ENCODE measurements at places on chromosomes 16 and 17. TPM values are rescaled to one million over a fixed set of nuclear protein-coding genes. Genes with fewer than 3 reads are reported as not detected.
A peak's percentile ranks its signal among the peaks of the same experiment; 100 is the strongest.

- H3K36me3 ChIP-seq: no peaks in the 10 kb centered on the region
- no peaks in the 10 kb centered on the region for H3K4me1 ChIP-seq
- no peak overlapping the region for H3K27ac ChIP-seq
- H3K4me3 ChIP-seq: no peak overlapping the region
- no peaks in the 10 kb centered on the region for H3K27me3 ChIP-seq
These were observed 3.5 kb downstream of the MYO15B start for GRCh38 chr17:75590849-75591721.

DNA sequence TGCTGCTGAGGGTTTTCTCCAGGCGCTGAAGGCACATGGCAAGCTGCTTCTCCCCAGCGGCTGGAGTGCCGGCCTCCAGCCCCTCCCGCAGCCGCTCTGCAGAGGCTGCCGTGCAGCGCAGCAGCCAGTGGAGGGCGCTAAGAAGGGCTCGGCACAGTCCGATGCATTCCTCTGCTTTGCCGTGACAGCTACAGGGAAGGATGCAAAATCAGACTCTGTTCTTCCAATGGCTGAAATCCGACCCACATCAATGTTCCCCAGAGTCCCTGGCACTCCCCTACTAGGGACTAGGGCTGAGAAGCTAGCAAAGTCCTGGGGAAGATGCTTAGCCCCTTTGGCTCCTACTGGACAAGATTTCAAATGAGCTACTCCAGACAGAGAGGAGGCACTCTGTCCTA, 19.0 kb downstream of the MED24 start:
- no peak overlapping the region for H3K4me3 ChIP-seq
- H3K4me1 ChIP-seq: no peaks in the 10 kb centered on the region
- DNase-seq: no peak
- H3K27ac ChIP-seq: no peak overlapping the region

DNA sequence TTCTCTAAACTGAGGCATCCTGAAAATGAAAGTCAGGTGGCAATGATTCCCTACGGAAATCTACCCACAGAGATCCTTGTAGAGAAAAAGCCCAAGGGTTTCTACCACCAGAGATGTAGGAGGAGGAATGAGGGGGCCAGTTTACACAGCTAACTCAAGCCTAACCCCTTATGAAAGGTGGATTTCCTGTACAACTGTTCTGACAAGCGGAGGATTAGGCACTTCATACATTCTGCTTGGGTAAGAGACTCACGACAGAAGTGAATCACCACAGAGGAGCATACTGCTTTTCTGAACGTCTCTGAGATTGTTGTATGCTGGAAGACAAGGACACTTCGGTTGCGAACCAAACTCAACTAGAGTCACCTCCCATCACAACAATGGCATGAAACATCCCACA, 72.7 kb downstream of the SMG6 start:
- H3K4me3 ChIP-seq: no peak overlapping the region
- no peak overlapping the region for H3K27ac ChIP-seq
- H3K27me3 ChIP-seq: no peaks in the 10 kb centered on the region
- H3K36me3 ChIP-seq: peaks cover 6% of the 10 kb centered on the region
- peaks cover 27% of the 10 kb centered on the region for H3K4me1 ChIP-seq

VTN gene
- not detected for total RNA-seq

GRCh38 chr17:39564211-39564848, 43.4 kb downstream of the NEUROD2 start:
- H3K27me3 ChIP-seq: no peaks in the 10 kb centered on the region
- no peaks in the 10 kb centered on the region for H3K4me1 ChIP-seq
- H3K27ac ChIP-seq: no peak overlapping the region
- DNase-seq: no peak

GRCh38 chr16:85433477-85433876, 179.6 kb upstream of the GSE1 start:
- DNase-seq: no peak
- H3K36me3 ChIP-seq: no peaks in the 10 kb centered on the region
- H3K4me3 ChIP-seq: no peak overlapping the region

GRCh38 chr17:75240394-75241142, 20.8 kb downstream of the GGA3 start:
- peak overlapping the region; percentile 58 for H3K27ac ChIP-seq
- H3K4me1 ChIP-seq: peaks cover 52% of the 10 kb centered on the region
- H3K36me3 ChIP-seq: peaks cover 65% of the 10 kb centered on the region
- peak; percentile 55 for DNase-seq
- H3K4me3 ChIP-seq: no peak overlapping the region
- H3K27me3 ChIP-seq: no peaks in the 10 kb centered on the region

DNA sequence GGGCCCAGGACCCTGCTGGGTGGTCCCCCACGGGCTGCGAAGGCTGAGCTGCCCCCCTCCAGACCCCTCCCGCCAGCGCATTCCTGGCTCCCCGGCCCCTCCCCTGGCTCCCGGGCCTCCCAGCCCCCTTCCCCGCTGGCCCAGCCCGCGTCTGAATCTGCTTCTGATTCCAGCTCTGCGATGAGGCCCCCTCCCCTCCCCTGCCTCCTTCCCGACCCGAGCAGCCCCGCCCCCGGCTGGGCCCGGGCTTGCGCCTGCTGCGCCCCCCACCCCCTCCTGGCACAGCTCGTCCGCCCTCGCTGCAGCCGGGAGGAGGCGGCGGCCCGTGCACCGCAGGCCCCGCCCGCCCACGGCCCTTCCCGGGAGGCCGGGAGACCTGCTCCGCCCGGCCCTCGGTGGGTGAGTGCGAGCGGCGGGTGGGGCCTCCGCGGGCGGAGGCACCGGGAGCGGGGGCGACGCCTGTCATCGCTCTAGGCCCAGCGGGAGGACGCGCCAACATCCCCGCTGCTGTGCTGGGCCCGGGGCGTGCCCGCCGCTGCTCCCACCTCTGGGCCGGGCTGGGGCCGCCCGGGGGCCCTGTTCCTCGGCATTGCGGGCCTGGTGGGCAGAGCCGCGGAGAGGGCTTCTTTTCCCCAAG, at the start of gene NTN3:
NTN3 (plus strand) TSS at position 282 of the 637 bp plus-strand sequence. CDS start 405 bp downstream, outside the sequence.
- no peak within 1 kb of the TSS for H3K27ac ChIP-seq
- peaks cover 32% of the 10 kb centered on the region for H3K27me3 ChIP-seq
- no peak for DNase-seq
- peaks cover 23% of the 10 kb centered on the region for H3K4me1 ChIP-seq
- H3K36me3 ChIP-seq: no peaks in the 10 kb centered on the region

DNA sequence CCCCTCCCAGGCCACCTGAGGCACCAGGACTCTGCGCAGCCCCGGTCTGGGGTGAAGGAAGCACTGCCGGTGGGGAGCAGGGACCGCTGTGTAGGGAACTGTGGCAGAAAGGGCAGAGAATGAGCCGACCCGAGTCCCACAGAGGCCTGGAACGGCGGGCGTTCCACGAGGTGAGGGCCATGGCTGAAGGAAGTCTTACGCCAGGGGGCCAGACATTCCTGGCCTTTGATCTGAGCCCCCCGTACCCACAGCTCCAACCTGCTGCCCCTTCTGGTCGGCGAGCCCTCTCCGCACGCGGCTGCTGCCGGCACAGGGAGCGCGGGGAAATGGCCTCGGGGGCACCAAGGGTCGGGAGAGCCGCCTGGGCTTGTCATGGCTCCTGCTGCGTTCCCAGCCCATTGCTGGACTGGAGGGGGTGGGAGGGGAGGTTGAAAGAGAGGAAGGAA, 1.4 kb upstream of the WNT3 start:
- H3K27me3 ChIP-seq: peaks cover 61% of the 10 kb centered on the region
- H3K4me3 ChIP-seq: no peak overlapping the region
- DNase-seq: no peak
- peaks cover 15% of the 10 kb centered on the region for H3K4me1 ChIP-seq
- H3K27ac ChIP-seq: no peak overlapping the region
- no peaks in the 10 kb centered on the region for H3K36me3 ChIP-seq

DNA sequence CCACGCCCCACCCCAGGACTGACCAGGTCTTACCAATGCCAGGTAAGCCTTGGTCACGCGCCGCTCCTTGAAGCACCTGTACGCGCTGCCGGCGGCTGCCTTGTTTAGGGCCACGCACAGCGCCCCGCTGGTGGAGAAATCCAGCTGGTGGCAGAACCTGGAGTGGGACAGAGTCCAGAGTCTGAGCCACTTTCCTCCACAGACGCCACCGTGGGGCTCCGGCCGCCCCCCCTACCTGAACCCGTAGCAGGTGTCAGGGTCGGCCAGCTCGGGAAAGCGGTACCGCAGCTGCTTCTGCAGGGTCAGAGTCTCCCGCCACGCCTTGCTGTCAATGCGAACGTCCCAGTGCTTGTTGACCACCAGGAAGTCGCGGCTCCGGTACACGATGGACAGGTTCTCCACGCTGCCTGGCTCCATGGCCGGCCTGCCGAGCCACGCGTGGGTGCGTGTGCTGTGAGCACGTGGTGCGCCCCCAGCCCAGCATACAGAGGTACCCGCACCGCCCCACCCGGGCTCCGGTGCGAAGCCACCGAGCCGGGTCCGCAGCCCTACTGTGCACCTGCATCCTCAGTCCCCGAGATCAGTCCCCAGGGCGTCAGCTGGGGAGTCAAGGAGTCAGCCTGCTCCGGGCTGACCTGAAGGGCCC, 737 bp downstream of the RPUSD1 start:
- H3K4me3 ChIP-seq: peak overlapping the region; percentile 87
- no peak for DNase-seq
- H3K4me1 ChIP-seq: peaks cover 5% of the 10 kb centered on the region

DNA sequence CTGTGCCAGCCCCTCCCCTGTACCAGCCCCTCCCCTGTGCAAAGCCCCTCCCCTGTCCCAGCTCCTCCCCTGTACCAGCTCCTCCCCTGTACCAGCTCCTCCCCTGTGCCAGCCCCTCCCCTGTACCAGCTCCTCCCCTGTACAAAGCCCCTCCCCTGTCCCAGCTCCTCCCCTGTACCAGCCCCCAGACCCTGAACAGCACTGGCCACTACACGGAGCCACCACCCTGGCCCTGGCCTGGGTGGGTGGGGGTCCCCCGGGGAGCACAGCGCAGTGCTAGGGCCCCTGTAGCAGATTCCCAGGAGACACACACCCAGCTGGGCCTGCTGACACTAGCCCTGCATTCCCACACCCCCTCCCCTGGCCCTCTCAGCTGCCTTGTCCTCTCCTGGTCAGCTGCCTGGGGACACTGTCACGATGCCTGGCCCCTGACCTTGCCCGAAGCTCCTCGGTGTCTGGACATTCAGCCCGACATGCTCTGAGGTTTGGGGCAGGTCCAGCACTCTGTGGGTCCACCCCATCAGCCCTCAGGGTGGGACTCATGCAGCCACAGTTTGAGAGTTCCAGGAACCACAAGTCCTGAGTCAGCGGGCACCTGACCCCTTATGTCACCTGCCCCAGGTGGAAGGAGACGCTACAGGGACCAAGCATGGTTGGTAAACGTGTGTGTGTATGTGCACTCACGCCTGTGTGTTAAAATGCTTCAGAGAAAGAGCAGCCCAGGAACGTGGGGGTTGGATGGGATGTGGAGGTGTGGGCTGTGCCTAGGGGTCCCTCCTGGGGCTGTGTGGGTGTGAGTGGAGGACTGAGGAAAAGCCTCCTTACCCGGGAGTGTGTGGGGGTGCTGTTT, 114.2 kb downstream of the METRNL start:
- no peaks in the 10 kb centered on the region for H3K36me3 ChIP-seq
- H3K27ac ChIP-seq: peak overlapping the region; percentile 51
- H3K4me1 ChIP-seq: peaks cover 12% of the 10 kb centered on the region
- H3K27me3 ChIP-seq: no peaks in the 10 kb centered on the region
- peak; percentile 50 for DNase-seq

DNA sequence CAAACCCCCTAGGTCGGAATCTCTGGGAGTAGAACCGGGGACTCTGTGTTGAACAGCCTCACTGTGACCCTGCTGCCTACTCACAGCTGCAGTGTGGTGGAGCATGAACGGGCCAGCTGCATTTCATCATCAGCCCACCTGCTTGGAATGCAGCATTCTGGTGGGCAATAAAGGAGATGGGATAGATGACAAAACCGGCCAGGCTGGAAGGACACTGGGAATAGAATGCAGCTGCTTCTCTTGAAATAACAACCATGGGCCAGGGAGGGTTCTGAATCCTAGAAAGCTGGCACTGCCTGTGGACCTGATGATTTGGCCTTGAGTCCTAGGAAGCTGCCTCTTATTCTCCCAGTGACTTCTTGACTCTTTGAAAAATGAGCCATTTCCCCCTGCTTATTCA, 23.5 kb downstream of the CFAP97D1 start:
- H3K4me3 ChIP-seq: no peak overlapping the region
- no peaks in the 10 kb centered on the region for H3K36me3 ChIP-seq
- no peak overlapping the region for H3K27ac ChIP-seq
- H3K27me3 ChIP-seq: peaks cover 23% of the 10 kb centered on the region

SLC5A11 gene
- total RNA-seq: not detected

CRHR1 gene
- not detected for total RNA-seq

DNA sequence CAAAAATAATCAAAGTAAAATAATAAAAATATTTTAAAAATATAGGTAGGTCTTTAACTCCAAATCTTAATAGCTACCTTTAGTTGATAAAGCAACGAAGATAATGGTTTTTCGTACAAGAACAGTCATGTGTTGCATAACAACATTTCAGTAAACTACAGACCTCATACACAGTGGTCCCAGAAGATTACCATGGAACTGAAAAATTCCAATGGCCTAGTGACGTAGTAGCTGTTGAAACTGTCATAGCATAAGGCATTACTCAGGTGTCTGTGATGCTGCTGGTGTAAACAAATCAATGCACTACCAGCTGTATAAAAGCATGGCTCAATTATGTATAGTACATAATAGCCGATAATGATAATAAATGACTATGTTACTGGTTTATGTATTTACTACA, 43.9 kb downstream of the CREBBP start:
- no peak for DNase-seq
- H3K4me3 ChIP-seq: no peak overlapping the region
- H3K27ac ChIP-seq: no peak overlapping the region
- no peaks in the 10 kb centered on the region for H3K27me3 ChIP-seq
- H3K4me1 ChIP-seq: peaks cover 20% of the 10 kb centered on the region

DNA sequence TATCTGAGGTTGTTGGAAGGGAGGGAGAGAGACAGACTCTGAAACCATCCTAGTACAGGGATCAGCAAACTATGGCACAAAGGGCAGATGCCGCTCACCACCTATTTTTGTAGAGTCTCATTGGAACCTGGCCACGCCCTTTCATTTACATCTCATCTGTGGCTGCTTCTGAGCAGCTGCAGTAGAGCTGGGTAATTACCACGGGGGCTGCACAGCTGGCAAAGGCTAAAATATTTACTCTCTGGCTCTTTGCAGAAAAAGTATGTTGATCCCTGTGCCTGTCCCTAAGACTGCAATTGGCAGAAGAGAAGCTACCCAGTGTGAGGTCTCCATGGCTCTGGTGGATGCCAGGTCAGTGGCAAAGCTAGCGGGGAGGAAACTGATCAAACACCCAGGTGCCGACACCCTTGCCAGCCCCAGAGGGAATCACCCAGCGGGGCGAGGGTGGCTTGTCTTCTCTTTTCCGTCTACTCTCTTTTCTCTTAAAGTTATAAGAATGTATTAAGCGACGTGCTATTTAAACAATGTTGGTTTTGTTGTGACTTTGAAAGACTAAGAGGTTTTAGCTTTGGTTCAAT, 14.0 kb downstream of the CEP295NL start:
- peaks cover 31% of the 10 kb centered on the region for H3K4me1 ChIP-seq
- DNase-seq: no peak
- H3K27me3 ChIP-seq: peaks cover 3% of the 10 kb centered on the region

GRCh38 chr17:68346448-68346847, 55.2 kb downstream of the ARSG start:
- H3K36me3 ChIP-seq: peaks cover 7% of the 10 kb centered on the region
- peak overlapping the region; percentile 74 for H3K4me3 ChIP-seq
- peaks cover 67% of the 10 kb centered on the region for H3K4me1 ChIP-seq
- no peaks in the 10 kb centered on the region for H3K27me3 ChIP-seq

- peaks cover 33% of the 10 kb centered on the region for H3K36me3 ChIP-seq
- H3K27ac ChIP-seq: peak overlapping the region; percentile 11
- no peak overlapping the region for H3K4me3 ChIP-seq
These were observed 30.5 kb upstream of the LGALS9 start for GRCh38 chr17:27600471-27600870.

All from activated CD4-positive, alpha-beta memory T cell treated with anti-CD3 and anti-CD28 coated beads for 36 hours (primary cell).